Gastrocnemius medialis (tissue), 4 donors: ENCODE measurements at places on chromosomes 3 and 15. TPM values are rescaled to one million over a fixed set of nuclear protein-coding genes. Genes with fewer than 3 reads are reported as not detected.

DNA sequence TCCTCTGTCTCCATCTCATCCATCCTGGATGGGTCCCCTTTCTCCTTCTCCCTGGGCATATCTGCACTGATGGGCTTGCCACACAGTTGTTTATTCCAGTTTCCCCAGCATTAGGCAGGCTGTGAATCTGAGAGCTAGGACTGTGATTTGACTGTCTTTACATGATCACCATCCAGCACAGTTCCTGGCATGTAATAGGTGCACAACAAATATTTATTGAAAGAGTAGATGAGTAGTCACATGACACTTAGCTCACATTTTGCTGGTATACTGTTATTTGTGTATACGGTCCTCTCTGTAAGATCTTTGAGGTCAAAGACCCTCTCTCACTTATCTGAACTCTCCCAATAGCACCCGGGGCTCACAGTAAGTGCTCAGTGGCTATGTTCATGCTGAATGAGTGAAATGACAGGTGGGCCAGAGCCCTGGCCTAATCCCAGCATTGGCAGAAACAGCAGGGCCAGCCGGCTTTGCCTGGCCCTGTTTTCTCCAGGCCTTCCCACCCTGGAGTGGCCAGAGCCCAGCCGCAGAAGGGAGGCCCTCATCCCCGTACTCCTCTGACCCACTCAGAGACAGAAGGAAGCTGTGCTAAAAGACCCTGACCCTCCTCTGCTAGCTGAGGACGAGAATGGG is 16.2 kb upstream of the BAHD1 start:
- H3K36me3 ChIP-seq, result no peaks in the 10 kb centered on the region
- H3K4me3 ChIP-seq, result no peak overlapping the region
- H3K4me1 ChIP-seq, result peaks cover 23% of the 10 kb centered on the region
- H3K27me3 ChIP-seq, result no peaks in the 10 kb centered on the region

GRCh38 chr15:57495554-57496165 is 96.0 kb upstream of the MYZAP start:
- no peaks in the 10 kb centered on the region for H3K4me1 ChIP-seq
- H3K4me3 ChIP-seq, result no peak overlapping the region
- no peaks in the 10 kb centered on the region for H3K27me3 ChIP-seq
- H3K36me3 ChIP-seq, result no peaks in the 10 kb centered on the region
- no peak for DNase-seq

- H3K27ac ChIP-seq, result no peak overlapping the region
- H3K4me1 ChIP-seq, result peaks cover 5% of the 10 kb centered on the region
- H3K36me3 ChIP-seq, result no peaks in the 10 kb centered on the region
- no peaks in the 10 kb centered on the region for H3K27me3 ChIP-seq
These were observed 28.6 kb downstream of the KLHL6 start for GRCh38 chr3:183526838-183527427.

DNA sequence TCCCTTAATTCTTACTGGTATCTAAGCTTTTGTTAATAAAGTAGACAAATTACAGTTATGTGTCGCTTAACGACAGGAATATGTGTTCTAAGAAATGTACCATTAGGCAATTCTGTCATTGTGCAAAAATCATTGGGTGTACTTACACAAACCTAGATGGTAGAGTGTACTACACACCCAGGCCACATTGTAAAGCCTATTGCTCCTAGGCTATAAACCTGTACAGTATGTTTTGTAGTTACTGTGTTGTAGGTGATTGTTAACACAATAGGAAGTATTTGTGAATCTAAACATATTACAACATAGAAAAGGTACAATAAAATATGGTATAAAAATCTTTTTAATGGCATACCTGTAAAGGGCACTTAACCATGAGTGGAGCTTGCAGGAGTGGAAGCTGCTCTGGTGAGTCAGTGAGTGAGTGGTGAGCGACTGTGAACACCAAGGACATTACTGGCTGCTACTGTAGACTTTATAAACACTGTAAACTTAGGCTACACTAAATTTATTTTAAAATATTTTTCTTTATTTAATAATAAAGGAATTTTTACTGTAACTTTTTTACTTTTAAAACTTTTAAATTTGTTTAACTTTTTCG is 47.4 kb downstream of the FSIP1 start:
- no peak overlapping the region for H3K4me3 ChIP-seq
- no peaks in the 10 kb centered on the region for H3K27me3 ChIP-seq
- H3K4me1 ChIP-seq, result no peaks in the 10 kb centered on the region
- H3K36me3 ChIP-seq, result no peaks in the 10 kb centered on the region

GRCh38 chr3:126748701-126749546 is 44.9 kb downstream of the CHCHD6 start:
- no peak overlapping the region for H3K27ac ChIP-seq
- H3K4me1 ChIP-seq, result peaks cover 18% of the 10 kb centered on the region
- DNase-seq, result no peak
- no peaks in the 10 kb centered on the region for H3K36me3 ChIP-seq

Gene GCSAM
- not detected for total RNA-seq

Gene GOLGA8T
- total RNA-seq, result not detected

Gene MORC1
- not detected for total RNA-seq

Gene RAB6B
- total RNA-seq, result 1.1 TPM

Gene MASP1
- 0.76 TPM for total RNA-seq

Gene PPP1R14D
- total RNA-seq, result not detected
